ENCODE measurements at places on chromosomes 13 and 19.

GRCh38 chr19:8426283-8426682 lies 13.2 kb downstream of the MARCHF2 start:
- no peak for DNase-seq

- DNase-seq, result no peak
These were observed 36.0 kb upstream of the FNDC3A start for GRCh38 chr13:48939728-48940127.

DNA sequence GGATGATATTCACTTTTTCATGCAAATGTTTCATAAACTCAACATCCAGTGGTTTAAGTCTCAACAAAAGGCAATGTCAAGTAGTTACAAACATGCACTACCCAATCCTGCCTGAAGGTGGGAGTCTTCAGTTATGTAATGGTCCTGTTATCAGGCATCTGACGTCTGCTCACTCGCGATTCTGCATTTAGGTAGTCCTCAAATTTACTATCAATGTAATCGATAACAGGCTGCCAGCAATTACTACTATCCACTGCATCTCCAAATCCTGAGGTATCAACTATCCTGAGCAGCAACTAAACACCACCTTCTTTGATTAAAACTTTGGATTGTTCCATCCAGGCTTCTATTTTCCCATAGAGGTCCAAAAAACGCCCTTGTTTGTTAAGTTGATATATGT lies 51.2 kb downstream of the NLRP12 start:
- DNase-seq, result peak; percentile 35

DNA sequence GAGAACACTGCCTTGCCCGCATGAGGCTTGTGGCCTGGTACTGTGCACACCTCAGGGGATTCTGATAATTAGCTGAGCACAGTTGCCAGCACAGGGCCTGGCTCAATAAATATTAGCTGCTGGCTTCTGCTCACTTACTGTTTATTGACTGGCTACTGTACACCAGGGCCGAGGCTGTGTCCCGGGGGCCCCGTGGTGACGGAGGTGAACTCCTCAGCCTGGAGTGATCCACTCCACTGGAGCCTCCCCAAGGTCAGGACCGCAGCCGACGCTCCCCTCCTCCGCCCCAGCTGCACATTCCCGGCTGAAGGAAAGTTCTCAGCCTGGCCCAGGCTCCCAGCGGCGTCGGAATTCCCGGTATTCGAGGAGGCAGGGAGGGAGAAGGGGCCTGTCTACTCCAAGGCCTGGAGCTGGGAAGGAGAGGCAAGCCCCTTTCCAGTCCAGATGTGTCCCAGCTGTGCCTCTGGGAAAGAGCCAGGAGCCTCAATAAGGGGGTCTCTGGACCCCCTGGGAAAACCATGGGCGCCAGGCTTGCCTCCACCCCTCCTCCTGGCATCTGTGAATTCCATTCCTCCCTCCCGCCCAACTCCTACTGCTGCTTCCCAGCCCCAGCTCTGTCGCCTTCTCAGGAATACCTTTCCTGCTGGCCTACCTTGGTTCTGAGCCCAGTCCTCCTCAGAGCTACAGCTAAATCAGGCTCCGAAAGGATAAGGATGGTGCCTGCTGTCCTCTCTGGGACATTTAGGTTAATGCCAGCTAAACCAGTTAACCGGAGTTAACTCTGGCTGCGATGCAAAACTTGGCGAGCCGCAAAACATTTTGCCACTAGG lies 7.3 kb downstream of the RPS16 start:
- no peak for DNase-seq

DNA sequence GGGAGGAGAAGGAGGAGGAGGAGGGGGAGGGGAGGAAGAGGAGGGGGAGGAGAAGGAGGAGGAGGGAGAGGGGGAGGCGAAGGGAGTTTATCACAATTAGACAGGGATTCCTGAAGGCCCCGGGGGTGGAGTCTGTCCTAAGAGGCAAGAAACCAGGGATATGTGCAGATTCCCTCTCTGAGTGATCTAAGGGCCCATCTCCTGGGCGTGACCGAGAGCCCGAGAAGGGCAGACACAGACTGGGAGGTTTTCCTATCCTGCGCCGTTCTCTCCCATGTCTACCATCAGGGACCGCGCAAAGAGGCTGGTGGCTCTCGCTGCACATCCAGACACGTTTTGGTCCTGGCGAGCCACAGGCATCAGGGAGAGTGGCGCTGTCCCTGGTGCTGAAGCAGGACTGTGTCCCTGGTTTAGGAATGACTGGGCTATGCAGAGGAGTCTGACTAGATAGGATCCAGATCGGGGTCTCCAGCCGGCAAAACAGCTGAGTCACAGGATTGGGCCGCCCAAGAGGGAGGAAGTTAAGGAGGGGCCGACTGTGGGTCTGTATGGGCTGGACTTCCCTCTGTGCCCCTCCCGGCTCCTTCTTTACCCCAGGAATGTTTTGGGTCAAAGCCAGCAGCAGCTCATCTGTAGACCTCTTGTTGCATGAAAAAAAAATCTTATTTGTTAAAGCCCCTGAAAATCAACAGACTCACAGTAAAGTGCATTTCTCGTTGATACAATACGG lies 17.9 kb upstream of the ZNF175 start:
- DNase-seq, result no peak

GRCh38 chr13:110454227-110454859 lies 107.2 kb downstream of the RAB20 start:
- no peak for DNase-seq

Measured in effector CD4-positive, alpha-beta T cell (primary cell).